Activated CD4-positive, alpha-beta T cell treated with anti-CD3 and anti-CD28 coated beads for 36 hours (primary cell): ENCODE measurements at places on chromosomes 6 and 20.
A peak's percentile ranks its signal among the peaks of the same experiment; 100 is the strongest.

DNA sequence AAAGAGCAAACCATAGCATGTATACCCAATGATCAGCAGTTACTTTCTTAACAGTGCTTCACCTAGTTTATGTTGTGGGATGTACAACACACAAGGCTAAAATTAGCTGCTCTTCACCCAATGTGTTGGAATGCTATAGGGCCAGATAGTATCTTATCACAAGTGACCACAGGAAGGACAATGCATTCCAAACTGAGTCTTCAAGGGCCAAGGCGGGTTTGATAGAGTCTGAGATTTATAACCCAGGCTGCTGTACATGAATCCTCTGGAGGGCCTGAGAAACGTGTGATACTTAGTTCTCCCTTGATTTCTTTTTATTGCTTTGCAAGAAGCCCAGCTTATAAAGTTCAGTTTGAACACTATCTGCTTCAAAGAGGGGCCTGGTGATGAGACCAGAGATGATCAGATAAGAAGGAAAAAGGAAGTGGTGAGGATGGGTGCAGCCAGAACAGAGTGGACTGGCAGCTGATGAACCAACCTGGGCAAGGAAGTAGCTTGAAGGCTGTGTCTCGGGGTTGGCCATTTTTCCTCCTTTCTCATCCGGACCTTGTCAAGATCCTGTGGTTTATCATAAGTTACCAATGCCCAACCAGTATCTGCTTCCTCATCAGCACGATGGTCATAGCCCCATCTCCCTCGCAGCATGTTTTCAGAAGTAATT, 62.2 kb upstream of the BMP2 start:
- DNase-seq, result no peak

GRCh38 chr6:154909311-154909710, 85.8 kb upstream of the TIAM2 start:
- DNase-seq, result no peak

- no peak for DNase-seq
Observed at GRCh38 chr6:97059473-97059872, 134.9 kb downstream of the KLHL32 start.

GRCh38 chr6:25237579-25237978, 41.6 kb upstream of the CARMIL1 start:
- no peak for DNase-seq

DNA sequence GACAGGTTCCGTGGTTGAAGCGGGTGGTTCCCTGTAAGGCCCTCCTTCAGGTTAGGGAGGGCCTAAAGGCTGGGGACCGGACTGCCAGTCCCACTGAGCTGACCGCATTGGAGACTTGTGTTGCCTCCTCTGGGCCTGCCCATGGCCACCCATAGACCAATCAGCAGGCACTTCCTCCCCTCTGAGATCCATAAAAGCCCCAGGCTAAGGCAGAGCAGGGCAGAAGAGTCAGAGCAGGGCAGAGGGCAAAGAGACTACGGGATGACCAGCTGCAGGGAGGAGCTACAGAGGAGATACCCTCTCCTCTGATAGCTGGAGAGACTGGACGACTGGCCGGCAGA, 537.4 kb downstream of the TENT5A start:
- DNase-seq, result no peak

- DNase-seq, result no peak
Observed at GRCh38 chr20:6114696-6115095, 8.1 kb downstream of the FERMT1 start.

DNA sequence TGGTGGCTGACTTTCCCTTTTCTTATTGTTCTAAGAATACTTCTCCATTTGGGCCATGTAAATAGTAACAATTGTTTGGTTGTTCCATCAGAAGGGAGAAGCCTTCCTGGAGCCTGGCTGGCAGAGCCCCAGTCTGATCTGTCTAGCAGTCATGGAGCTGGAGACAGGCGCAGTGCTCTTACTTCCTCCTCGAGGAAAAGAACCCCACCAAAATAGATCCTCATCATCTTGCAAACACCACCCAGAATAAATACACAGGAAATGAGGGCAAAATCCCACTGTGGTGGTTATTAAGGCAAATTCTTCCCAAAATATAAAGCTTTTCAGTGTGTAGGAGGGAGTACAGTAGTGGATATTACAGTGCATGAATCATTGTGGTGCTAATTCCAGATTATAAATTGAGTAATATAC, 195.1 kb upstream of the SGK1 start:
- no peak for DNase-seq

- DNase-seq, result no peak
Observed at GRCh38 chr6:87093199-87093598, 1.7 kb downstream of the CGA start.

DNA sequence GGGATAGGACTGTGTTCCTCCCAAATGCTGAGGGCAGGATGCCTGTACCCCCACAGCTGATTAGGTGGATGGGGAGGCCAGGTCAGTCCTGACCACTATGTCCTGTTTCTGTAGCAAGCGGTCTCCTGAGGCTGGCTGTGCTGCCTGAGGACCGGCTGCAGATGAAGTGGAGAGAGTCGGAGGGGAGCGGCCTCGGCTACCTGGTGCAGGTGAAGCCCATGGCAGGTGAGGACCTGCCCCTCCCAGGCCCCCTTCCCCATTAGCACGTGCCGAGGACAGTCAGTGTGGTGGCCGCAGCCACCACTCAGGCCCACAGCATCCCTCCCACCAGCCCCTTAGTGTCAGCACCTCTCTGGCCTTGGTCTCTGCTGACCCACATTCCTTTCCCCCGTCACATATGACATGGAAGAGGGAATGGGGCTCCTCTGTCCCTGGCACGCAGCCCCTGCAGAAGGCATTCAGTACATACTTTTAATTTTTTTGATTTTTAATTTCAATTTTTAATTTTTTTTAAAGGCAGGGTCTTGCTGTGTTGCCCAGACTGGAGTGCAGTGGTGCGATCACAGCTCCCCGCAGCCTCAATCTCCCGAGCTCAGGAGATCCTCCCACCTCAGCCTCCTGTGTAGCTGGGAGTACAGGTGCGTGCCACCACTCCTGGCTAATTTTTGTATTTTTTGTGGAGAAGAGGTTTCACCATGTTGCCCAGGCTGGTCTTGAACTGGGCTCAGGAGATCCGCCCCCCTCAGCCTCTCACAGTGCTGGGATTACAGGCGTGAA, 5.0 kb downstream of the COL20A1 start:
- no peak for DNase-seq

- DNase-seq, result no peak
Observed at GRCh38 chr6:39411465-39411864, 89.0 kb upstream of the KCNK16 start.

DNA sequence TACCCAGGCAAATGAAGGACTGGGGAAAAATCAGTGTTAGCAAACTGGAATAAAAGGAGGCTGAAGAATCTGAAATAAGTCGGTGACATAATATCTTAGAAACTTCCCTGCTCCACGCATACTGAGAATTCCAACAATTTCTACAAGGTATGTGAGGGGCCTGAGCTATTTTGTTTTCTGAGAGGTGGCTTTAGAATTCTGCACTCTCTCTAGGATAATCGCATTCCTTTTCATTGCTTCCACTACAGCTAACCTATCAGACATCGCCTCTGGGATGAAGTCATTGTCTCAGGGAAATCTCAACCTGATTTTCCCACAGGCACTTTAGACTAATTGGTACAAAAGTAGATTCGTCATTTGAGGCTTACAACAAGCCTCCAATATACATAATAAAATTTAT, 740.8 kb downstream of the PHF3 start:
- no peak for DNase-seq

- no peak for DNase-seq
Observed at GRCh38 chr20:60570481-60571277, 612.5 kb downstream of the CDH26 start.

DNA sequence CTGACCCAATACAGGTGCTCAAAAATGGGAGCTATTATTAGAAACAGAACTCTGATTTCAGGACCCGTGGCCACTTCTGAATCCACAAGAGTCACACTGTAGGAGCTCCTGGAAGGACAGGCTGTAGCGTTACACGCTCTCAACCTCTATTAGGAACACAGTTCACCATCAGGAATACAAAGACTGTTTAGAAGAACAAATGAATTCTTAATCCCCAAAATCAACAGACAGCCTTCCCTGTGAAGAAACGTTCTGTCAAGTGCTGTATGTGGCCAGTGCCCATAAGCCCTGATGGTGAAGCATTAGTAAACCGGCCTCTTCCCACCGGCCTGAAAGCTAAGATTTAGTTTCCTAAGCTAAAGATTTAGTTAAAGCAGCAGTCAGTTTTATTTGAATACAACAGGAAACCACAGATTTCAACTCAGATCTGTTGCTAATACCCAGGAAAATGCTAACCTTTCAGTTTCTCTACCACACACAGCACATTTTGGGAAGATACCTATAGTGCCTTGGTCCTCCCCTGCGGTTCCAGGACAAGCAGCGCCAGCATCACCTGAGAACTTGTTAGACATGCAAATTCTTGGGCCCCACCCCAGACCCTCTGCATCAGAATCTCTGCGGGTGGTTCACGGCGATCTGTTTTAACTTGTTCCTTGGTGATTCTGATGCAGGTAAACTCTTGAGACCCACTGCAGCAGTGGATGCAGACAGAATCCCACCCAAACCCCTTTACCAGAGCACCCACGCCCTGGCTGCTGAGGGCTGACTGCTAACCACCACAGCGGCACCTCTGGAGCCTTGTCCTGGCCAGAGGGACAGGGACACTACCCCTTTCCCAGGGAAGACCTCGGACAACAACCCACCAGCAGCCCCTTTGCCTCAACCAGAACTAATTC, 33.4 kb downstream of the MTRES1 start:
- DNase-seq, result peak; percentile 24

DNA sequence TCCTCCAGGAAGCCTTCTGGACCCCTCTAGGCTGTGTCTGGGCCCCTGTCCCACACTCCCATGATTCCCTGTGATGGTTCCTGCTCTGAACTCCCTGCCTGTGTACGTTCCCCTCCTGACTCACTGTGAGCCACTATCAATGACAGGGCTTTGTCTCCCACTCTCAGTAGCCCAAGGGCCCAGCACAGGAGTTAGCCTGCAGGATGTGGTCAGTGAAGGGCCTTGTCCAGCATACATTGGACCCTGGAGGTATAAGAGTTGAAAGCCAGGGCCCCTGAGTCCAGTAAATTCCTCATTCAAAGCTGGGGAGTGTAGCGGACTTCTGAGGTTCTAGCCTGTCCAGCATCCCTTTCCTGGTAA, 19.0 kb downstream of the ZBP1 start:
- no peak for DNase-seq

- no peak for DNase-seq
Observed at GRCh38 chr20:37774156-37774555, 80.3 kb downstream of the CTNNBL1 start.

GRCh38 chr6:31651602-31652191, 764 bp downstream of the BAG6 start:
- peak; percentile 76 for DNase-seq

- no peak for DNase-seq
Observed at GRCh38 chr6:148827416-148828045, 80.7 kb downstream of the UST start.

DNA sequence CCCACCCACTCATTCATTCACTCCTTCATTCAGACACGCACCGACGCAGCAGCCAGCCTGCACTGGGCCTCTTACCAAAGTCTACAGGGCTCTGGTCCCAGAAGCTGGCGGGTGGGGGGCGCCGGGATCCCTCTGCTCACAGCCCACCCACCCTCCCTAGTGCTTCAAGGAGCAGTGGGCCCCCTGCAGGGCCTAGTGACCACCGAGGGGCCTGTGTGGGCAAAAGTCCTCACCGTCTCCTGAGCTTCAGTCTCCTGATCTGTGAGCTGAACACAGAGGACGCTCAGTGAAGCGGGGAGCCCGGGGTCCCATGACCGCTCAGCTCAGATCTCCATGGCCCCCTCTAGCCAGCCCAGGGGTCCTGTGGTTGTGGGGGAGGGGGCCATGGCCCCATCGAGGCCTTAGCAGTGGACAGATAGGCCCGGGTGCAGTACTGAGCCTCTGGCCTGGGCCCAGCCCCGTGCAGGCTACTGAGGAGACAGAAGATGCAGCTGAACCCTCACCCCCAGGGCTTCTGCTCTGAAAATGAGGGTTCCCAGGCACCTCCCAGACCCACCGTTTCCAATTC, 33.4 kb upstream of the MRGBP start:
- no peak for DNase-seq

GRCh38 chr20:20956513-20956931, 149.6 kb downstream of the LINC00237 start:
- no peak for DNase-seq

DNA sequence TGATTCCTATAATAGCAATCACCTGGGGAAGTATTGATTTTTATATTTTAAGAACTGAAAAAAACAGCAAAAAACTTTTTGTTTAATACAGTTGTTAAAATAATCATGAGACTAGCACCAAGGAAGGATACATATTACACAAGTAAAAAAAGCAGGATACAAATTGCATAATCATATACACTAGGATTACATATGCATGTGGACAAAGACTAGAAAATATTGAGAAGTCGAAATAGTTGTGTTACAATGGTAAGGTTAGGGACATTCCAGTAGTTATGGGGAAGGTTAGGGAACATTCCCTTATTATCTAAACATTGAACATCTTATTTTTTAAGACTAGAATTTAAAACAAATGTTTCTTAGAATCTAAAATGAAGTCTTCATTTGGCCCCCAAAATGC, 9.5 kb downstream of the NUS1 start:
- no peak for DNase-seq

DNA sequence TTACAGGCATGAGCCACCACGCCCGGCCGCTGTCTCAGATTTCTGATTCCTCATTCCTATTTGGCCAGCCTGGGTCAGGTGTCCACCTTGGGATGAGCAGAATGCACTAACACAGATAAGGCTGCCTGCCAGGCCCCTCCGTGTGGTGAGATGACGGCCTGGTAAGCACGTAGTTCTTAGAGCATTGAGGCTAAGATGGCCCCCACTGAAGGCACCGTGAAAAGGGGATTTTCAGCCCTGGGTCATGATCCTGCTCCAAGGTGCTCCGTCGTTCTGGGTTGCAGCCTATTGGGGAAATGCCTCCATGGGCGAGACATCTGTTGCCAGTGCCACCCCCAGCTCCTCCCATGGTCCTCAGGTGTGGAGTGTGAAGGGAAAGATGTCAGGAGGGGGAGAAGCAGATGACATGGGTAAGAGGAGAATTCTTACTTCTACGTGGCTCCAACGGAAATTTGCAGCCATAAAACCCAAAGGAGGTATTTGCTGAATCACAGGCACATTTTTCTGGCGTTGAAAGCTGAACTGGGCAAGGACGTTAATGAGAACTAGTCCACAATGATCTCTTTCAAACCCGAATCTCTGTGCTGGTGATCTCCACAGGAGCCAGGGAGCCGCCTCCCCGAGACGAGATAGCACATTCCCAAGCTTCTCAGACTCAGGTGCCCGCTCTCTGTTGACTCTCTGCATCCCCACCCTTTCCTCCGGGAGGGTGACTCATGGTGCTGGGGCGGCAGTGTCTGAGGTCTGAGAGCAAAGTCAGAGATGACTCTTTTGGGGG, 34.0 kb upstream of the BMP6 start:
- peak; percentile 16 for DNase-seq

- DNase-seq, result no peak
Observed at GRCh38 chr6:98576791-98577190, 257.6 kb upstream of the POU3F2 start.

GRCh38 chr6:139711804-139712585, 337.5 kb upstream of the CITED2 start:
- no peak for DNase-seq
